RKO (cell line): ENCODE measurements at places on chromosomes 3 and 15.

- DNase-seq: no peak
These were observed 197.6 kb downstream of the PDZRN3 start for GRCh38 chr3:73427048-73427706.

GRCh38 chr15:57224664-57225063 lies 151.6 kb upstream of the CGNL1 start:
- no peak for DNase-seq

GRCh38 chr15:40467261-40467615 lies 3.5 kb upstream of the CHST14 start:
- DNase-seq: no peak

DNA sequence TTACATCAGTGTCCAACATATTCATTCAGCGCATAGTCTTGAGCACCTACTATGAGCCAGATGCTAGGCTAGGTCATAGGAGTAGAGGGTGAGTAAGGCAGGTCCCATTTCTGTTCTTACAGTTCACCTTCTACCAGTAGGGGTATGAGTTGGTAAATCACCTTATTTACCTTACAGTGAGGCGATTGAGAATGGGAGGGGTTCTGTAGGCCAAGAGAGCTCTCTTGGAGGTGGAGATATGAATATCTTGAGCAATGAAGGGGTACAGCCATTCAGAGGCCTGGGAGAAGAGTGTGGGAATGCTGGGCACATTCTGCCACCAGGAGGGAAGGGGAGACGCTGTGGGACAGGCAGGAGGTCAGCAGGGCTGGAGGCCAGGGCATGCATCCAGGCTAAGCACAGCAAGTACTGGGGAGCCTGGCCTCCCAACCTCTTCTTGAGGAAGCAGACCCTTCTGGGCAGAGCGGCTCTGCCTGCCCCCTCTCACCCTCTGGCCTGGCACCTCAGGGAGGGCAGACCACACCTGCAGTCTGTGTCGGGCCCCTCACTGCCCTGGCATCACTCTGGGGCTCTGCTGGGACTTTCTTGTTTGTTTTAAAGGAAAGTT lies 123.4 kb downstream of the EEFSEC start:
- no peak for DNase-seq

DNA sequence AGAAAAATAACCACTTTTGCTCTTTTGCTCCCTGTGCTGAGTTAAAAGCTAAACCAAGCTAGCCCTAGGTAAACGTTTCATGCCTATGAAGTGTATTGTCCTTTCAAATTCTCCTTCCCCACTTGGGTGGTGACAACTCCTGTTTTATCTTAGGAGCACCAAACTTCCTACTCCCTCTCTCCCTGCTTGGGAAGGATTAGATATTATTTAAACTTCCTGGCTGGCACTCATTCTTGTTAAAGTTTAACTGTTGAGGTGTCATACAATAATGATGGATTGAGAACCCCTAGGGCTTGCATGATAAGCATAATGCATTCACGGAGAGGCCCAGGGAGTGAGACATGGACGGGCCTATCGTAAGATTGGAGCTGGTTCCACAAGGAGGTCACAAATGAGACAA lies 29.5 kb downstream of the B4GALT4 start:
- no peak for DNase-seq

DNA sequence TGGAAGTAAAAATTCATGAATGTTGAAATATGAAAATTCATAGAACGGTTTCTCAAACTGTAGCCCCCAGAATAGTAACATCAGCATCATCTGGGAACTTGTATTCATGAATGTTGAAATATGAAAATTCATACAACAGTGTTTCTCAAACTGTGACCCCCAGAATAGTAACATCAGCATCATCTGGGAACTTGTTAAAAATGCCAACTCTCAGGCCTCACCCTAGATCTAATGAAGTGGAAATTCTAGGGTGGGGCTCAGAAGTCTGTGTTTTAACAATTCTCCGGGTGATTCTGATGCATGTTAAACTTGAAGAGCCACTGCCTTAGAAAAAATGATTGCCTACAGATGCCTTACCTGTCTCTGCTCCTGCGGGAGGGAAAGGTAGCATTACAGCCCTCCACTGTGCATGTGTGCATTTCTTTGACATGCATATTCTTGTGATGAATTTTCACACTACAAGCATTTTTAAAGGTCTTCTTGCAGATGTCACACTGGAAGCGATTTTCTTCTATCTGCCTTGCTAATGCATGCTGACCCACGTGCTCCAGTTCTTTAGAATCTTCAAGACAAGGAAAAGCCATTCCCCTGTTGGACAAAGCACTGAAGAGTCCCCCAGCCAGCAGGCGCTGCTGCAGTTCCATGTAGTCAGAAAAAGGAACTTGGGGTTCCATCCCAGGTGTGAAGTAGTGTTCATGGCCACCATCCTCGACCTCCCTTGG lies 21.7 kb downstream of the BNC1 start:
- no peak for DNase-seq

DNA sequence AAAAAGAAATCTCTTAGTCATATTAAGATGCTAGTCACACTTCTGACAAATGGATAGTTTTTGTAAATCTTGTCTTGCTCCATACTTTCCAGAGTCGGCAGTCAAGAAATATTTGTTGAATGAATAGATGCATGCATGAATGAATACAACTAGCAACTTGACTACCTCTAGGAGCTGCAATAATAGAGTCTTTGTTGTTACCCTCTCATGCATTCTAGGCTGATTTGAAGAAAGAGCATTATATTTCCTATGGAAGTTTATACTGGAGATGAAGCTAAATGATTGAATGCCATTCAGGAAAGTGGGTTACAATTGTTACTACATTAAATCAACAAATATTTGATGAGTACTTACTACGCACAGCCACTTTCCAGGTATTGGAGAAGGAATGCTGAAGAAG lies 18.1 kb upstream of the TRAT1 start:
- peak; percentile 2 for DNase-seq

DNA sequence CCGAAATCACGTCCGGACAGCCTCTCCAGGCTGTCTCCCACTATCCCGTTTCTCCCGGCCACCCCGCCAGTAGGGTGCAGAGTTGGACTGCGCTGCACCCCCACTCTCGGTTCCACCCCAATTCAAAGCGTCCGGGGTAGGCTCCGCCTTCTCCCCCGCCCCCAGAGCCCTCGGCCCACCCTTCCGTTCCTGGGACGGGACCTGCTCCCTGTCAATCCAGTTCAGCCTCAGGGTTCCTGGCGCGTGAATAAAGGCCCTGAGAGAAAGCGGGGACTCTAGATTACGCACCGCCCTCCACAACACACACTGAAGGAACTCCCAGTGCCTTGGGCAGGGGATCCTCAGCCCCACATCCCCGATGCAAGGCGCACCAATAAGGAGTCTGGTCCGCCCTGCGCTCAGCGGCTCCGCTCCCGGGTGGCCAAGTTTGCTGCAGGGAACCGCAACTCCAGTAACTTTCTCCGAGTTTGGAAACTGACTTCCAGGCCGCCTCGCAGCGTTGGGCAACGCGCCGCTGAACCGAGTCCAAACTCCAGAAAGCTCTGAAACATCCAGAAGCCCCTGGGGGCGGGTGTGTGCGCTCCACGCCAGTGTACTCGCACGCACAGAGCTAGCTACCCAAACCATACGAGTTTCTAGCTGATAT lies 1.9 kb downstream of the ADAMTS9 start:
- DNase-seq: peak; percentile 92

DNA sequence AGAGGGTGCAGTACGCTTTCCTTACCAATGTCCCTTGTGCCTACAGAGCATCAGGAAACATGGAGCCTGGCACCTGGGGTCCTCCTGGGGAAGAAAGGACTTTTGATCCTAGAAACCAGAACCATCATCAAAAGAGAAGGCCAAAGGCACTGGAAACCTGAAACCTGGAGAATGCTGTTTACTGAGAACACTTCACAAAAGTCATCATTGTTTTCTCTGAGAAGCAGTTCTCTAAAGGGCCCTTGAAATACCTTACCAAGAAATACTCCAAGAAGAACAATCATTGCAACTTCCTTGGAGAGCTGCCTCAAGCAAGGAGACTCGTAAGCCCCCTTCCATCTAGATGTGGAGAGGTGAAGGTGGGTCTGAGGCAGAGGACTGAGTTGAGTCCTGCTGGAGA lies 66.0 kb downstream of the TLE3 start:
- no peak for DNase-seq

- no peak for DNase-seq
These were observed 197.7 kb downstream of the LPP start for GRCh38 chr3:188351648-188352047.

DNA sequence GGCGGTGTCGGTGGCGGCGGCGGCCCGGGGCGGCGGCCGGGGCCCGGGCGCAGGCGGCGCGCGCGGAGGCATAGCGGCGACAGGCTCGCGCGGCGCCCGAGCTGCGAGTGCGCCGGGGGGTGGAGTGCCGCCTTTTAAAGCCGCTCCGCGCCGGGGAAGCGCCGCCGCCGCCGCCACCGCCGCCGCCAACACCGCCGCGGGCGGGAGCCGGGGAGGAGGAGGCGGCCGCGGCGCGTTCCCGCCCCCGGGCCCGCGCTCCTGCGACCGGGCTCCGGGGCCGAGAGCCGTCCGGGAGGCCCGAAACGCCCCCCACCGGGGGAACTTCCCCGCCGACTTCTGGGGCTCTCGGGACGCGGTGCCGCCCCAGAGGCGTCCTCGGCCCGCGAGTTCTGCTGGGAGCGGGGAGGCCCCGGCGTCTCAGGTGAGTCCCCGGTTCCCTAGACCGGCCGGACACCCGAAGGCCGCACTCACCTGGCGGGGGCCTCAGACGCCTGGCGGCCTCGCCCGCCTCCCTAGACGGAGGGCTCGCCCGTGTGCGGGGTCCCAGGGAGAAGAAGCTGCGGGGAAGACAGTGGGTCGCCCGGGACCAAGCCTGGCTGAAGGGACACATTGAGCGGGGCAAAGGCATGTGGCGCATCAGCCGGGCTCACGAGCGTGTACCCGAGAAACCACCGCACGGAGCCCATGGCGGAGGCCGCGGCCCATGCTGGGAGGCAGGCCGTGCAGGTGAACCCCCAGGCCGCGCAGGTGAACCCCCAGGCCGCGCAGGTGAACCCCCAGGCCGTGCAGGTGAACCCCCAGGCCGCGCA lies at the start of gene PCSK6:
PCSK6 (minus strand) TSS at position 109 of the 809 bp plus-strand sequence; CDS start at position 72, 37 bp downstream.
- DNase-seq: peak; percentile 43

DNA sequence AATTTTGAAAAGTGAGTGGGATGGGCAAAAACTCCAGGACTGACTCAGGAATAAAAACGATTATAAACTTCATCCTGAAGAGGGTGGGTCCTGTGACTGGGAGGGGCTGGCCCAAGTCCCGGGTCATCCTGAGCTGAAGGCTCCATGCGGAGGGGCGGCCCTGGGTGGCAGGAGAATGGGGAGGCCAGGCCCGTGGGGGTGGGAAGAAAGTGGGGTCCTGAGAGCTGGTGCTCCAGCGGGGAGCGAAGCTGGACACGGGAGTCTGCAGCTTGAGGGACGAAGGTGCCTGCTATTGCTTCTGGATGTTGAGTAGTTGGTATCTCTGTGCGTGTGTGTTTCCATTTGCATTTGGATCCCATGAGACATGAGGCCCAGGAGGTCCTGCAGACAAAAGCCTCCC lies 4.7 kb upstream of the OCA2 start:
- DNase-seq: no peak

- no peak for DNase-seq
These were observed 250.5 kb downstream of the ADAMTSL3 start for GRCh38 chr15:83904107-83905040.

DNA sequence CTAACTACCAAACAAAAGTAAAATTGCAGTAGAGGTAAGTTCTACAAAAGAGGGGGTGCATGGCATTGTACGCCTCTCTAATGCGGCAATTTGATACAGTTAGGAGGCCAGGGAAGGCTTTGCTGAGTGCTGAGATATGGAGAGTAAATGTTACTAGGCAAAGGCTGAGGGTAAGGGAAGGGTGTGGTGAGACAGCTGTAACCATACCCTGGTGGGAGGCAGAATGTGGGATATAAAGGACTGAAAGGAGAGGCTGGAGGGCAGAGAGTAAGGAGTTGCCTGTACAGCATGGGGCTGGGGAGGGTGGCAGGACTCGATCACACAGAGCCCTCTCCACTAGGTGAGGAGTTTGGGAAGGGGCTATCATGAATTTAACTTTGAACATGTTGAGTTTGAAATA lies 106.3 kb downstream of the PDCD6IP start:
- no peak for DNase-seq

- no peak for DNase-seq
These were observed 44.5 kb upstream of the FNDC3B start for GRCh38 chr3:171994646-171995428.

DNA sequence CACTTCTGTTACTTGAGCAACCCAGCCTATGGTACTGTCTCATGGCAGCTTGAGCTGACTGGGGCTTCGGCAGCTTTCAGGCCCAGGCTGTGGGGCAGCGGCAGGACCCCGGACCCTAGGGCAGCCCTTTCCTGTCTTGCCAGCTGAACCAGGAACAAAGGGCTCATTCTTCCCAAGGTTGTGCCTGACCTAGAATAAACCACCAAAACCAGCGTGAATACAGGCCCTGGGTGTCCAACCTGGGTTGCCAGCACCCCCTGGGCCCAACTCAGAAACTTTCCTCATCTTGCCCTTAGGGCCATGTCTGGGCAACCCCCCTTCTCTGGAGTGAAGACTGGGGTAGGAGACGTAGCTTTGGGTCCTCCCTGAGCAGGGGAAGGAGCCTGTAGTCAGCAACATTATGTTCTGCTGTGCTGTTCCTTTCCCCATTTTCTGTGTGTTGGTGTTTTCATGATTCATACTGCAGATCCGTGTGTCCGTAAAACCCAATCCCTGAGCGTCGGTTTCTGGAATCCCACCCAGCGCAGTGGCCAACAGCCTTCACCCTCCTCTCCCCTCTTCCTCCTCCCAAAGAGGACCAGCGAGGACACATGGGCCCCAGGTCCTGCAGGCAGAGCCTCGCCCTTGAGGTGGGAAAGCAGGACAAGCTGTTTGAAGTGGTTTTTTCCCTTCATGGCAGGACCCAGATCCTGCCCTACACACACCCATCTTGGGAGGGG lies 33.5 kb downstream of the TKT start:
- DNase-seq: no peak

DNA sequence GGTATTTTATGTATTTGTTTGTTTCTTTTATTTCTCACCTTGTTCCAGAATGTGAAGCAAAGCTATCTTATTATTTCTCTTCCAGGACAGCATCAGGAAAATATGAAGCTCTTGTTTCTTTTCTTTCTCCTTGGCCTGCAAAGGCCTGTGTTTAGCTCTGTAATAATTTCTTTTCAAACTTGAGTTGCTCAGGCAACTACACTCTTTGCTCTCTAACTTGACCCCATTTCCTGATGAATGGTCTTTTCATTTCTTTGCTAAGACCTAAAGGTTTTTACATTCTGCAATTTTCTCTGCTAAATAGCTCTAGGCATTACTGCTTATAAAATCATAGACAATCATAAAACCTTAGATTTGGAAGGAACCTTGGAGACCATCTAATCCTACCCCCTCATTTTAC lies 26.2 kb upstream of the ZNF770 start:
- no peak for DNase-seq

- DNase-seq: peak; percentile 53
These were observed 1.9 kb downstream of the SSR3 start for GRCh38 chr3:156552973-156553372.
